NCI-H146 (cell line): ENCODE measurements at places on chromosomes 16 and 17.

DNA sequence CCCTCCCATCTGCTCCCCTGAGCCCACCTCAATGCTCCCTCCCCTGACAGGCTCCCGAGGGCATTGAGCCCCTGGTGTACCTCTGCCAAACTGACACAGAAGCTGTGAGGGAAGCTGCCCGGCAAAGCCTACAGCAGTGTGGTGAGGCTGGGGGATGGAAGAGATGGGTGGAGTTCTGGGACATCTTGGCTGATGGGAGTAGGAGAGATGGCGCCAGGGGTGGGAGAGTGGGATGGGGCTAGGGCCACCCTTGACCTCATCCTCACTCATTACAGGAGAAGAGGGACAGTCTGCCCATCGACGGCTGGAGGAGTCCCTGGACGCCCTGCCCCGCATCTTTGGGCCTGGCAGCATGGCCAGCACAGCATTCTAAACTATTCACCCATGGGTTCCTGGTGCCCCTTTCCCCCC is 16.2 kb upstream of the CTCF start:
- DNase-seq = no peak

- peak; percentile 99 for DNase-seq
Observed at GRCh38 chr16:20900299-20901067, at the start of the genes DCUN1D3 and LYRM1. TSS of gene DCUN1D3 (minus strand) at chr16:20900358. CDS start at chr16:20862538, 37,820 bp downstream. TSS of gene LYRM1 (plus strand) at chr16:20900771. CDS start at chr16:20915556, 14,785 bp downstream.

DNA sequence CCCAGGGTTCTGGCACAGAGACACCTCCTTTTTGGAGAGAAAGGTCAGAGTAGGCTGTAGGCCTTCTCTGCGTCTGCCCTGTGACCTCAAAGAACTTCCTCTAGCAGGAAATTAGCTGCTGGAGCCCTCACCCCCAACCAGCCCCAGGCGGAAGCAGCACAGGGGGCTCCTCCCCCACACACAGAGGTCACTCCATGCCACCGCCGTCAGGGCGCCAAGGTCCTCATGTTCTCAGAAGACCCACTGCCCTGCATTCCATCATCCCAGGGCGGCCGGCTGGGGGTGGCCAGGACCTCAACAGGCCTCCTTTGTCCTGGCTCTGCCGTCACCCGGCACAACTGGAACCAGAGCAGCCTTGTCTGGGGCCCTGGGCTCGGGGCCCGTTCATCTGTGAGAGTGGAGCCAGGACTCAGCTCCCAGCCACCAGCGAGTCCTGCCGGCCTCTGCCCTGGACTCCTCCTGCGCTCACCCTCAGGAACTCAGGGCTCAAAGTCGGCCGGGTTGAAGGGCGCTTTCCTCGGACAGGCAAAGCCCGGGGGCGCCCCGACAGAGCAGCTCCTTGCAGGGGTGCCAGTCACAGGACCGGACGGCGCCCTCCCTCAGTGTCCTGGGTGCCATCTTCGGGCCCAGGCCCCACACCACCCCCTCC is 1.2 kb downstream of the TMC6 start:
- no peak for DNase-seq

- DNase-seq = no peak
Observed at GRCh38 chr17:55962951-55963401, 190.3 kb upstream of the ANKFN1 start.

GRCh38 chr16:62036101-62036801 is at the start of gene CDH8:
TSS of gene CDH8 (minus strand) at chr16:62036438. CDS start at chr16:62021403, 15,035 bp downstream.
- peak; percentile 72 for DNase-seq

DNA sequence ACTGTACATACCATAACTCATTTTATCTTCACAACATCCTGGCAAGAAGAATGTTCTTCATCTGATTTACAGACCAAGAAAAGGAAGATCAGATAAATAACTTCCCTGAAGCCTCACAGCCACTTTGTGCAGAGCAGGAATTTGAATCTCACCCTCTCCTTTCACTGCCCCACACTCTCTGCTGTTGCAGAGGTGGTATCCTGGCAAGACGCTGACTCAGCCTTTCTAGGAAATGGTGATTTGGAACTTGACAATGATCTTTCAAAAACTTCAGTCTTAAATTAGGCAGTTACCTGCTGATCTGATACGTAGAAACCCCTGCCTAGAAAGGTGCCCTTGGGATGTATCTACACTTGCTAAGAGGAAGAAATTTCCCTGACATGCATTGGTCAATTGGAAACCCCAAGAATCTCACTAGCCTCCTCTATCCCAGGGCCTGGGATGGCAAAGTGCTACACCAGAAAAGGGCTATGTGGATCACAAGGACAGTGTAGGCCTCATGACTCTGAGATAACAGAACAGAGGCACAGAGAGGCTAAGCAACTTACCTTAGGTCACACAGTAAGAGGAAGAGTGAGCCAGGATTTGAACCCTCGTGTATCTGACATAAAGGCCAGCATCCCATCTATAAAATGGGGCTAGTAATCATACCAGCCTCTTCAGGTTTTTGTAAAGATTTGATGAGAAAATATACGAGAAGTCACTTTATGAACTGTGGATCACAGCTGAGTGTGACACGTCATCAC is 17.9 kb downstream of the FBXO39 start:
- DNase-seq = no peak

DNA sequence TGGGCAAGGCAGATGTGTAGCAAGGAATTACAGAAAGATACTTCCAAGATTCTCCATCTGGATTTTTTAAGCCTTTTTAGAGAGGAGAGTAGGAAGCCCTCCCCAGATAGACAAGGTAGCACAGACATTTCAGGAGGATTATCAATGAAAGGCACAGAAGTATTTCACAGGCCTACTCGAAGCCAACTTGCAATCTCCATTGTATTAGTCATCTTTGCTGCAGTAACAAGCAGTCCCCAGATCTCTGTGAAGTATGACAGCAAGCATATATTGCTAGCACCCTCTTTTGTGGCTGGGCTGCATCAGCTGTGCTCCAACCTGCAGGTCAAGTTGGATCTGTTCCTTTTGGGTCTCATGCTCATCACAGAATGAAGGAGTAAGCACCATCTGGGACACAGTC is 101.6 kb downstream of the MAF start:
- DNase-seq = no peak

- DNase-seq = peak; percentile 43
Observed at GRCh38 chr16:22077700-22078313, 14.5 kb upstream of the VWA3A start.

DNA sequence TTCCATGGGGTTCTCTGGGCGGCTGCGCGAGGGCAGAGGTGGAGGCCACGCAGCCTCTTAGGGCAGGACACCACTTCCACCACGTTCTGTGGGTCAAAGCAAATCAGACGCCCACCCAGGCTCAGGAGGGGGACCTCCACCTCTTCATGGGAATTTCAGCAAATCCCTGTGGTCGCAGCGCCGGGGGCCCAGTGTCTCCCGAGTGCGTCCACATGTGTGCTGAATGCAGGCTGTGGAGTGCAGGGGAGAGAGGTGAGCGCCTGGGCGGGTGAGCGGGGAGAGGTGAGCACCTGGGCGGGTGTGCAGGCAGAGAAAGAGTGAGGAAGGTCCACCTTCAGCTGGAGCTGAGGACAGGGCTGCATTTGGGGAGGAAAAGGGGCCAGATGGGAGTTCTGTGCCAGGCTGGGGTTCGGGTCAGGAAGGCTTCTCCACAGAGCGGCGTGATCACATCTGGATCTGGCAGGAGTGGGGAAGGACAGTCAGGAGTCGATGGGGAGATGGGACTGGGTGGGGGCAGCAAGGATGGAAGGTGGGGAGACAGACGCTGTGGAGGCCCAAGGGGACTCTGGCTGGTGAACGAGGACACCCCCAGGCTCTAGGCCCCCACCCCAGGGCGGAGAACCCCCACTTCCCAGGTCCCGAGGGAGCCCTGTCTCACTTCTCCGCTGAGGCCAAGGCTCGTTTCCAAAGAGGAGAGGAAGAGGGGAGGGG is 36.8 kb upstream of the CBFA2T3 start:
- no peak for DNase-seq

DNA sequence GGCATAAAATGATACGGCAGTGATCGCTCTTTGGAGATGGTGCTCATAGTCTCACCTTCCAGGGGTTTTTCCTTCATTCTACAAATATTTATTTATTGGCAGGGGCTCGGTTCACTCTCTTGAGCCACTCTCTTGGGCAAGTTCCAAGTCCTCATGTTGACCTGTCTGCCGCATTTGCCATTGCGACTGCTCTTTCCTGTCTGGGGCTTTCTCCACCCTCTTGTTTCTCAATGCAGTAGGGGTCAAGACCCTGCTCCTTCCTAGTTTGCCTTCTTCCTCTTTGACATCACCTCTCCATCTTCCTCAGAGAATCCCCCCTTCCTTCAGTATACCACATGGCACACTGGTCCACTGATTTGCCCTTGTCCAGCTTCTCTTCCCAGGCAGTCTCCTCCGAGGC is 21.9 kb upstream of the LRRC75A start:
- no peak for DNase-seq
